ENCODE measurements at places on chromosomes 7 and 10.

- DNase-seq: no peak
These were observed 420.9 kb upstream of the MGMT start for GRCh38 chr10:129046065-129046681.

DNA sequence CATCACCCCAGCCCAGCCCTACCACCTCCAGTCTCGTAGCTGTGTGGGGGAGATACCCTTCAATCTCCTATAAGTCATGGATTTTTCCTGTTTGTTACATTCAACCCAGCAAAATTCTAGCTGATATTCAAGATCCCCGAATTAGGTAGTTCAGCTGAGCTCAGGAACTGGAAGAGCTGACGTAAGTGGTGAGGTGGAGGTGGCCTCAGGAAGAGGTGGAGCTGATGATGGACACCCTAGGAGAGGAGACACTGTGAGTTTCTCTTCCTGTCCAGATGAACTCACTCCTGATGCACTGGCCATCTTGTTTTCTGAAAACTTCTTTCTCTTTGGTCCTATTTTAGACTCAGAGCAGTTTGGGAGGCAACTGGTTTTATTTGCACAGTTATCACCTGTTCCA, 90.5 kb upstream of the PITRM1 start:
- DNase-seq: no peak

DNA sequence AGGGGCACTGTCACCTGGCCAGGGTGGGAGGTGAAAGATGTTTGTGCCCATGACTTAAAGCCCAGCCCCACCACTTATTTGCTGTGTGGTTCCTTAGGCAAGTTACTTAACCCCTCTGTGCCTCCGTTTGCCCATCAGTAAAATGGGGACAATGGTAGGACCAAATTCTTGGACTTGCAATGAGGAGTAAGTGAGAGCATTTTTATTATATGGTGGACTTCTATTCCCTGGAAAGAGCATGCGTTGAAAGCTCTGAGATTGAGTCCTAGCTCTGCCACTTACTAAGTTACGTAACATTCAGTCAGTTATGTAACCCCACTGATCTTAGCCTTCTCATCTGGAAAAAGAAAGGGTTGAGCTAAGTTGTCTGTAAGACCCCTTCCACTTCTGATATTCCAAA, 18.8 kb downstream of the VSIR start:
- DNase-seq: no peak

GRCh38 chr10:107163881-107164861, at the start of gene SORCS1:
Gene SORCS1 (minus strand): TSS chr10:107164706.
- DNase-seq: no peak

DNA sequence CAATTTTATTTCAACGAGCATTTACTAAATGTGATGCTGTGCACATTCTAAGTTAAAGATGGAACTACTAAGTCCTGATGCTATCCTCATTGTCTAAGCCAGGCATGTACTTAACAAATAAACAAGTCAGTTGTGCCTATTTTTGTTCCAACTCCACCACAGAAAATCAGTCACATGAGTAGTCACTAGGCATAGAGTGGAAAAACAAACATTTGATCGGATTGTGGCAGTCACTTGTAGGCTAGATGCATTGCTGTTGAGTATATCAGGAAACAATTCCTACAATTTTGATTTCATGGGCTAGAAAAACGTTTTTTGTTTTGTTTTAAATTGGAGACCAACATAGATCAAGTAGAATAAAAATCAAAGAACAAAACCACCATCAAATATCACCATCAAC, 177.6 kb upstream of the SLC25A13 start:
- DNase-seq: no peak

DNA sequence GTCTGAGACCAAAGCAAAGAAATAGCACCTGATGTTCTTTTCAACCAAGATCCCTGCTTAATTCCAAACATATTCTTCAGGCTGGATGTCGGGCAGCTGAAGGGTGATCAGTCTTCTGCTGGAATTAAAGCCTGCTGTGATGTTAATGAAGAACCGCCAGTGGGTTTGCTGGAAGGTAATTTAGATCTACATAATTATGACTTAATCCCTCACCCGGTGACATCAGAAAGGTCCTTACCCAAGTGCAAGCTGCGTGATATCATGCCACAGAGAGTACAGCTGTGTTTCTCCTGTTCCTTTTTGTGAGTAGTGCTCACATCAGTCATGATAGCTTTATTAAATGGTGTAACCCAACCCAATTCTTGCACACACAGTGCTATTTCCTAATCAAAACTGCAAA, 29.1 kb upstream of the LRGUK start:
- DNase-seq: no peak

GRCh38 chr10:117216028-117216427, 18.7 kb downstream of the KCNK18 start:
- DNase-seq: no peak

DNA sequence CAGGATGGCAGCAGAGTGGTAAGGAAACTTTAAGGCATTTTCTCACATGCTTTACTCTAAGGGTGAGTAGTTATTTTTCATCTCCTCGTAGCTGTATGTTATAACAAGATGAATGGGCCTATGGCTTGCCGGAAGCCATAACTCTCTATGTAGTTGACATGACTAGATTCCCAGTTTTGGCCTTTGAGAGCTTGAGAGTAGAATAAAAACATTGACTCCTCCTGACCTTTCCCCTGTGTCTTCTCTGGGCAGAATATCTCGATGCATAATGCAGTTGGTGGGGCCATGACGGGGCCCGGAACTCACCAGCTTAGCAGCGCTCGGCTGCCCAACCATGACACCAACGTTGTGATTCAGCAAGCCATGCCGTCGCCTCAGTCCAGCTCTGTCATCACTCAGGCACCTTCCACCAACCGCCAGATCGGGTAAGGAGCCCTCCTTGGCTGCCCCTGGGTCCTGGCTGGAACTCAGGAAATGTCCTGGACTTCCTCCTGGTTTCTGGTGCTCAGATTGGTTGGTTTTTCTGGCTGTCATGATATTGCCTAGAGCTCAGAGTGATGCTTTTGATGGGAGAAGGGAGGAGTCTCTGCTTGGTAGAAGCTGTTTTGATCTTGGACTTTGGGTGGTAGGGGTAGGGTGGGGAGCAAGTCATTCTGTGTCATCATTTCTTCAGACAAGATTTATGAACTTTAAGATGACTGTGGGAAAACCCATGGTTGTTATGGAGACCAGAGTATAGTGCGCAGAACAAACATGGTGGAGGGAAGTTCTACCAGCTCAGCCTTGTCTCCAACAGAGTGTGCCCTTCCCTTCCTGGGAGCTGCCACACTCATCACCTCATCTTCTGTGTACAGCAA, 158.0 kb downstream of the CREB5 start:
- no peak for DNase-seq

- no peak for DNase-seq
These were observed 188.6 kb downstream of the RPS24 start for GRCh38 chr10:78222096-78222790.

DNA sequence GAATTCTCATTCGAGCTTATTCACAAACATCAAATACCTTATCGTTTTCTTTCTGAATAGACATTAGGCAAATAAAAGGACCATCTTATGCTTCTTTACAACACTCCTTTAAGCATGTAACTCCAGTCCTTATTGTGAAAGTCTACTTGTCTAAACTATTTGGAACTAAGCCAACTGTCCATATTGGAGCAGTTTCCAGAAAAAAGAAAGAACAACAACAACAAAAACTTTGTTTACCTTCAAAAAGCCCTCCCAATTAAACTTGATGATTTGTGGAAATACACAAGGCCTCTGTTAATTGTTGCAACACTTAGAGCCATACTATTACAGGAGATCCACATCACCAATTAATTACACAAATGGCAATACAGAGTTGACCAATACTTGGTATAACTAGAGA, 163.6 kb downstream of the GALNT11 start:
- DNase-seq: no peak

GRCh38 chr10:47344996-47345870, 2.9 kb upstream of the RBP3 start:
- DNase-seq: no peak

- DNase-seq: no peak
These were observed 99.9 kb upstream of the BAIAP2L1 start for GRCh38 chr7:98500764-98501163.

- DNase-seq: no peak
These were observed 96.4 kb downstream of the FGFR2 start for GRCh38 chr10:121501796-121502195.

GRCh38 chr10:65518379-65518778, 1407.5 kb upstream of the LRRTM3 start:
- DNase-seq: no peak

DNA sequence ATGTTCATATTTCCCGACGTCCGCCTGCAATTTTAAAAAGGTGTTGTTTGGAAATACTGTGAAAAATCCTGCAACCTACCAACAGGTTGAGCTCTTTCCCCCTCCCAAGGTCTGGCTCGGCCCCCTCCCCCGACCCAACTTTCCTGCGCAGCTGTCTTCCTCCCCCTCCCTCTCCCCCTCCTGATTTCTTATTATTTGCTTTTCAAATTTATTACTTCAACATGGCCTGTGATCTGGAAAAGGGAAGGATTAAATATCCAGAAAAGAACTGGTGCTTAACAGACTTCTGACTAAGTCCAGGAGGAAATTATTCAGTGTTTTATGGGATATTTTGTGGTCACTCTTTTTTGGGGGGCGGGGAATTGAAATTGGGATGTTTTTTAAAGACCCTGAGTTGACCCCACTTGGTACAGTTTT, 2.4 kb downstream of the ARID5B start:
- no peak for DNase-seq

- DNase-seq: no peak
These were observed 69.3 kb upstream of the SMNDC1 start for GRCh38 chr10:110373857-110374654.

DNA sequence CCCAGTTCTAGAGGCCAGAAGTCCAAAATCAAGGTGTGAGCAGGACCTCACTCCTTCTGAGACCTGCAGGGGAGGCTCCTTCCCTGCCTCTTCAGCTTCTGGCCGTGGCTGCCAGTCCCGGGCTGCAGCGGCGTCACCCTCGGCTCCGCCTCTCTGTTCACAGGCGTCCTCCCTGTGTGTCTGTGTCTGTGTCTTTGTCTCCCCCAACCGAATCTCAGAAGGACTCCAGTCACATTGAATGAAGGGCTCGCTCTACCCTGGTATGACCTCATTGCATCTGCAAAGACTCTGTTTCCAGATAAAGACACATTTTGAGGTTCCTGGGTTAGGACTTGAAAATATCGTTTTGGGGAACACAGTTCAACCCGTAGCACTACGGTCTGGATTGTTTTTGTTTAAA, 33.1 kb upstream of the GALNT11 start:
- DNase-seq: peak; percentile 30

DNA sequence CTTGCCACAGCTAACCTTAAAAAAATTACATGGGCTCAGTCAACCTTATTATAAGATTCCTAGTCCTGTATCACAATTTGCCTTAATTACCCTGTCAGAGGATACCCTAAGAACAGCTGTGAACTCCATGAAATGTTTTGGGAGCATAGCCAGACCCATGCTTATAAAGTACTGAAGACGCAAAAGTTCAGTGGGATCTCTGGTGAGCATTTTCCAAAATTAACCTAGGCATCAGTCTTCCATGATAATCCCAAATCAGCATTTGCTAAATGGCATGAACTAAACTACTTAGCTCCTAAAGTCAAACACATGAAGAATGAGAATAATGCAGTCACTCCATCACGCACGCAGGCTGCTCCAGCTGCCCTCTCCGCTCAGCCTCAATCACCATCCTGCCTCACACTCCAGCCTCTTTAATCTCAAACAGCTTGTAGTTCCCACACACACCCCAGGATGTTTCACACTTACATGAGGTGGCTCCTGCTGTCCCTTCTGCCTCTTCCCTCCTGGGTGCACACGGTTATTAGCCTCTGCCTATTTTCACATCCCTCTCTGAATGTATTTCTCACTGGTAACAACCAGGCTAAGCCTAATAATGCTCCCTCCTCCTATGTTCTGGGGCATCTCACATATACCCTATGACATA, 15.3 kb downstream of the IGF2BP3 start:
- no peak for DNase-seq

- no peak for DNase-seq
These were observed 39.1 kb downstream of the CDK1 start for GRCh38 chr10:60817398-60817805.

GRCh38 chr7:1223196-1223981, 9.3 kb upstream of the UNCX start:
- no peak for DNase-seq

DNA sequence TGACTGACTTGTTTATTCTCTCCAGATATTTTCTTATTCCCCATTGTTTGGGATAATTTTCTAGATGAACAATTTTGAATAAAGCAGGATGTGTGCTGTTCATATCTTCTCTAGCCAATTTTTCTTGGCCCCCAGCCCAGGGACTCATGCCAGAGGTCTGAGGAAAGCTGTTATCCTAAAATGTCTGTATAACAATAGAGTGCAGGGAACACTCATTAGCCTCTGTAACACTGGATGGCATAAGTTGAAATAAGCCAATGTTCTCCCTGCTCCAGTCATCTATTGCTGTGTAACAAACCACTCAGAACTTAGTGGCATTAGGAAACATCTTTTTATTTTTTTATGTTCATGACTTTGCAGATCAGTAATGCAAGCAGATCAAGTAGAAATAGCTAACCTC, 121.7 kb upstream of the TRIM24 start:
- no peak for DNase-seq

DNA sequence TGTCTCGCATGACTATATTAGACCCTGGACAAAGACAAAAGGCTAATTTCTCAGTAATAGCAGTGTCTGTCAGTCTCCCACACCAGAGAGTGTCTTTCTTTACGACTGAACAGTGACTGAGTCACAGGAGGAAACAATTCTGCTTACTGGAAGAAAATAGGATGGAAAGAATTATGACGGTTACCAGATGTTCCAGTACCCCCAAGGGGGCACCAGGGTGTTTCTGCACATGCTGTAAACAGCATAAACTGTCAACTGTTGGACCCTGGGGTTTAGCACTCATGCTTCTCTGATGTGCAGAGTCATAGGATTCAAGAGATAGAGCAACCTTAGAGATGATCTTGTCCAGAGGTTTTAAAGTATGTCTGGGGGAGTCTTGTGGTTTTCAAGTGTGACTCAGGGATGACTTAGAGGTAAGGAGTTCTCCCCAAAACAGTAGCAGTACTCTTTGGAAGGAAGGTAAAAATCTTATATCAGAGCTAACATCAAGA, 291.7 kb downstream of the THSD7A start:
- DNase-seq: no peak

- no peak for DNase-seq
These were observed 40.7 kb upstream of the FMC1 start for GRCh38 chr7:139300390-139300789.

DNA sequence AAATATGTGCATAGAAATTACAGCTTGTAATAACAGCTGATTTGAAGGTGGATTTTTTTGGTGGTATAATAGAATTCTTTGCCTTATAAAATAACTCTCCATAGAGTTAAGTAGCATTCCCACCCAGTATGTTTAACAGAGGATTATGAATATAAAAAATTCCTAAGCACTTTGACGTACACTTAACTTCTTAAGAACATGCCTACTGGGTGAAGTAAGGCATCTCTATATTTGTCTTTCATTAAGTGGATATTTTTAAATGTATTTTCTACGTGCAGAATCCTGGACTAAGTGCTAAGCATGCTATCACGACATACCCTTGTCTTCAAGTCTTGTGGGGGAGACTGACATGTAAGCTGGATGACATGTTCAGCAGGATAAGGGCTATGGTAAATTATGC, 217.7 kb upstream of the BMPER start:
- DNase-seq: no peak
